ENCODE measurements at places on chromosomes 13 and 19.

DNA sequence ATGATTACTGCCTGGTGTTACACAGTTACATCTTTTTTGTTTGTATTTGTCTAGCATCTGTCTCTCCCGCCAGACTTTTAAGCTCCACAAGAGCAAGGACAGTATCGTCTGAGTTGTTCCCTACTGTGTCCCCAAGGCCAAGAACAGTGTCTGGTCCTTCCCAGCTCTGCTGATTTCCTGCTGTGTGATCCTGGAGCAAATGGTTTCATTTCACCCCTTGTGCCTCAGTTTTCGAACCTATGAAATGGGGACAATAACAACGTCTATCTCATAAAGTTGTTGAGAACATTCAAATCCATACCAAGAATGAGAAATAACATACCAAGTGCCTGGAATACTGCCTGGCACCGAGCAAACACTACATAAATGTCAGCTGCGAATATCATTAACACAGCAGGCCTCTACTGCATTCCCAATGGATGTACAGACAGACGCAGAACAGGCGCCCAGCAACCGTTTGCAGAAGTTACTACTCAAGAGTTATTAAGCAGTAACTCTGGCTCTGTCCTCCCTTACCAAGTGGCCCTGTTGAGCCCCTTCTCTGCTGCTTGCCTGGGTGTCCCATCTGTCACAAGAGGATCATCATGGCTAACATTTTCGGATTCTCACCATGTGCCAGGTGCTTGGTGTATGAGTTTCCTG, 11.4 kb downstream of the XRCC1 start:
- DNase-seq, result no peak

DNA sequence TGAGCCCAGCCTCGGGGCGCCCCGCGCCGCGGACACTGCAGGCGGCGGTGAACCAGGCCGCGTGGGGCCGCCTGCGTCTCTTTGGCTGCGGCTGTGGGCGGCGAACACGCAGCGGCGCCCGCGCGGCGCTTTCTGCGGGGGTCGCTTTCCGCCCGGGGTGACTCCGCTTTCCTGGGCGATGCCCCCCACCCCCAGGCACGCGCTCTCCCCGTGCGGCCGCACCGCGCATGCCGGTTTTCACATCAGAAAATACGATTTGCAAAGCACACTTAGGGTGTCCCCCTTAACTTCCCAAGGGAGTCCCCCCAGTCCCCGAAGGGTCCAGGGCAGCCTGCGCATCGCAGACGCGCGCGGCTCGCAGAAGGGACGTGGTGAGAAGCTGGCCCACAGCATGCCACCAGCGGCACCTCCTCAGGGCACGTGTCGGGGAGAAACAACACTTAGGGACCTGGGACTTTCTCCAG, 5.3 kb downstream of the F7 start:
- DNase-seq, result no peak

DNA sequence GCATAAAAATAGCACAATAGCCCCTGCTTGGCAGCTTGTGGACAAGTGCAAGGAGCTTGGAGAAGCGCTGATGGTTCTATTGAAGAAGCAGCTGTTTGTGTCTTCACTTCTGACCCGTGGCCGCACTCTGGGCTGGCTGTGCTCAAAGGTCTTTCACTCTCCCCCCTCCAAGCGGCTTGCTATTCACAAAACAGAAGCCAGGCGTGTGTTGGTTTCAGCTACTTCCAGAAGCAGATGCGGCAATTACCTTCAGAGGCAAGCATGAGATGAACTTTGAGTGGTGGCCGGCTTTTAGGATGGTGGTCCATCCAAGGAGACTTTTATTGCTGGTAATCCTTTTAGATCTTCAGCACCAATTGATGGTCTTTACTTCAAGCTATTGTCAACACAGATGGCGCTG, 188.5 kb upstream of the ARGLU1 start:
- DNase-seq, result no peak

DNA sequence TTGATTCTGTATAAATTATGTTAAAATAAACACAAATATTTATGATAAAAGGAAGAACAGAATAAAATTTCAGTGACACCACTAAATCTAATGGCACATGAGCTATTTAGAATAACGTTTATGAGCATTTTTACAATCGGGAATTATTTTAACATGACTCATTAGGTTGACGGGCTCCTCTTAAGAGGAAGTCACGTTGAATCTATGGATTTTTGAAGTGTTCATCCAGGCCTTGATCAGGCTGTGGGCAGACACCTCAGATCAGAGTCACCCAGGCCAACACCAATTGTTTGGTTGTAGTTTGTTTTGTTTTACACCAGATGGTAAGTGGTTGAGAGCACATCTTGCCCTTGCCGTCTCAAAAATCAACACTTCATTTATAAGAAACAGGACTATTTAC, 257.8 kb downstream of the FOXO1 start:
- DNase-seq, result no peak

DNA sequence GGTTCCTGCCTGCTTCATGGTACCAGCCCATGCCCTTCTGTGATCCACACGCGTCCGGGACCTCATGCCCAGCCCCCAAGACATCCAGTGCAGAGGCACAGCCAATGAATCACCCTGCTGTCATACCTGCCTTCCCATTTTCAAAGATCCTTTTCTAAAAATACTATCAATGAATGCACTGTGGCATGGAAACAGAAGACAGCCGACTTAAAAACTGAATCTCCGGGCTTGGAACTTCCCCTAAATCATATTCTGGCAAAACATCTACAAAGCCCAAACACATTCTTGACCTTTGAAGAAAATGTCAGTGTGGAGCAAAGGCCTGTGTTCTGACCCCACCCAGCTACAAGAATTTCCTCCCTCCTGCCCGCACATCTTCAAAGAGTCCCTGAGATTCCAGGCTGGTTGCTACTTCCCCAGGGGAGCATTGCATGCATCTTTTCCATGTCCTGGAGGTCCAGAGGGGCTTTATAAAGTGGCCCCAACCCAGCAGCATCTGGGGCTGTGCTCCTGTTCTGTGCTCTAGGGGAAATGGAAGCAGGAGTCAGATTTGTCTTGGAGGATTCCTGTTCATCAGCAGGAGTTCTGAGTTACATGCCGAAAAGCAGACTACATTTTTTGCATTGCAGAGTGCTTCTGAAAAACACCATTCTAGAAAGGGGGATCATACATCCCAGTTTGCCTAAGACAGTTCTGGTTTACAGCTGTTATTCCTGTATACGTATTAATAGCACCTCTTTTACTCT, 135.2 kb downstream of the USP12 start:
- DNase-seq, result no peak

DNA sequence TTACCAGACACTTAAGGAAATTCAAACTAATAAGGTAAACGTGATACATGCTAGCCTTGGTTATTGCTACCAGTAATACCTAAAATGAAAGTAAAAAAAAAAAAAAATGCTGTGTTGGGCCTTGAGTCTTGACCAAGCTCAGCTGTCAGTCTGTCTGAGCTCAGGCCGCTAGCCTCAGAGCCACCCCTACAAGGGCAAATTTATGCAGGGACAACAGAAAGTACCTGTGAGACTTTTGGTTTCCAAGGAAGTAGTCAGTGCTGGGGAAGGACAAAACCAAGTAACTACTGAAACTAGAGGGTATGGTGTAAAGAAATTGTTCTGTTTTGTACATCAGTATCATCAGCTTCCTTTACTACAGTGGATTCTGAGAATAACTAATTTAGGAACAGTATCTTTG, 134.3 kb upstream of the SLITRK5 start:
- no peak for DNase-seq

DNA sequence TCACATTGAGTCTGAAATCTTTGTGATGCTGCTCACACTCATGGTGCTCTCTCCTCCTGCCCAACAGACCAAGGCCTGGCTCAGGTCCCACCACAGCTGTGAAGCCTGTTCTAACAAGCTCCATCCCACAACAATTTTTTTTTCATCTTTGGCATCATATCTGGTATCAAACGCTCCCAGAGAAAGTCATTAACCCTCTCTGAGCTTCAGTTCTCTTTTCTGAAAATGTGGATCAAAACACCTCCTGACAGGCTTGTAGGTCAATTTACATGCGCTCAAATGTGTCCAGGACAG, 224.4 kb downstream of the LACC1 start:
- DNase-seq, result no peak

DNA sequence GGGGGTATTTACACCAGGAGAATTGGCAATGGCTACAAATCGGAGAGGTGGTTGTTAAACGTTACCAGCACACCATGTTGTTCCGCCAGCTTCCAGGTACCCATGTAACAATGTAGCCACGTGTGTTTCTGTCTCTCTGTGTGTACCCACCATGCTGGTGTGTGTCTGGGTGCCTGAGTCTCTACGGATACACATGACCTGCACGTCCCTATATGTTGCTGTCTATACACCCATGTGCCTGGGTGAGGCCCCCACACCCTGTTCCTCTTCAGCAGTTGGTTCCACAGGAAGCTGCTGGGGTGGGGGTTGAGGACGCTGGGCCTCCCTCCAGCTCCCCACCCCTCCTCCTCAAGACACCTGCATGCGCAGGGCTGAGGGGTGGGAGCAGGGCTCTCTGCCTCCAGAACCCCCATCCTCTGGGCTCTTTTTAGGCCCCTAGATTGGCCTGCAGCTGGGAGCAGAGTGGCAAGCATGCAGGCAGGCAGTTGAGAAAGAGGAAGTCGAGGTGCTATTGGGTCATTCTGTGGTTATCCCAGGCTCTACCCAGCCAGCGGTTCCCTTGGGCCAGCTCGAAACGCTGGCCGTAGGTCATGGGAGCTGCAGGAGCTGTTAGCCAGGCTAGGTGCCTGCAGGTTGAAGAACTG, at the start of gene ARHGEF18:
Gene ARHGEF18, plus strand, starts transcription at position 351 of the 644 bp plus-strand sequence. CDS start 13,954 bp downstream, outside the sequence.
- DNase-seq, result no peak

Data from fibroblast of skin of left quadriceps (primary cell).